ENCODE measurements at places on chromosomes 7 and 10.

- no peak for DNase-seq
Measured at GRCh38 chr10:33547976-33548375, 213.5 kb upstream of the NRP1 start.

GRCh38 chr10:61903221-61903927 lies 1.9 kb downstream of the ARID5B start:
- DNase-seq: peak; percentile 79

- DNase-seq: no peak
Measured at GRCh38 chr7:21616796-21617436, 74.1 kb downstream of the DNAH11 start.

- DNase-seq: no peak
Measured at GRCh38 chr10:62990126-62990525, 143.0 kb upstream of the NRBF2 start.

DNA sequence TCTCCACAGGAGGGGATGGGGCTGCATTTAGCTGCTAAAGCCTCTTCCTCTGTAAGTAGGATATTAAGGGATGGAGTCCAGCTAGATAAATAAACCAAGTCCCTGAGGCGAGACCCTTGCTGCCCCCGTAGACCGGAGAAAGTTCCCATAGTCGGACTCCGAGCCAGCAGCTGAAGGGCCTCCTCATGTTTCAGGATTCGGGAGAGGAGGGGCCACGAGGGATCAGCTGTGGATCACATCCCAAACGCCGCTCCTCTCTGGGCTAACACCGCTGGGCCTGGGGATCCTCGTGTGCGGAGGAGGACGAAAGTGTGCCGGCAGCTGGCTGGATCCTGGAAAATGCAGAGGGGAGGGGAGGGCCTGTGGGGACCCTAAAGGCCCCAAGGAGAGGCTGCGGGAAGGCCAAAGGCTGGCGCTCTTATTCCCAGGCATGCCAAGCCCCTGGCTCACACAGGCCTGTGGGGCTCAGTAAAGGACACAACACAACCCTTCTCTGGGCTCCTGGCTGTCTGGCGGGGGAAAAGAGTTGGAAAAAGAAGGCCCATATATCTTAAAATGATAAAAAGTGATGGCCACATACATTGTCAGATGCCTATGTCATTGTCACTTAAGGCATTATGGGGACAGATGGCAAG lies 82.5 kb upstream of the TMEM72 start:
- no peak for DNase-seq

DNA sequence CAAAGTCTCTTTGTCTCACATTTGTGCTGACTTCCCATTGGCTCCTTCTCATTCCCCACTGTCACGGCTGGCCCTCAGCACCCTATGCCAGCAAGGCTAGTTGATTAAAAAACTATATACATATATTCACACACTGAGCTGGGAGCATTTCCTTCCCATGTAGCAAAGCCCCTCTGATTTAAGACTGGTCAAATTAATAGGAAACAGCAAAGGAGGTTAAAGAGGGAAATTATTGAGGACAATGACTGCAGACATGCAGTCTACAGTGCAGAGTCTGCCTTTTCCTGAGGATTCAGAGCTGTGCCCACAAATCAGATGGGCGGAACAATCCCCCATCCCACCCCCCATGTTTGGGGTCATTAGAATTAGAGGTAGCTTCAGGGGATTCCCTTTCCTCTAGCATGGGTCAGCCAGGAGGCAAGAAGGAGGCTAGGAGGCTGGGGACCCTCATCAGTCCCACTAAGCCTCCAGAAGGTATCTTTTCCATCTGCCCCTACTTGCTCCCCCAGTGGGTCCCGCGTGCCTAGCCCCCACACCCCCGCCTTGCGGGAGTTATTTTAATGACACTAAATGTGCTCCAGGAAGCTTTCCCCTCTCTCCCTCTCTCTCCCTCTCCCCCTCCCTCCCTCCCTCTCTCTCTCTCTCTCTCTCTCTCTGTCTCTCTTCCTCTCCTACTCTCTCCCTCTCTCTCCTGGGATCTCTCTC lies 9.8 kb upstream of the DLX6 start:
- DNase-seq: peak; percentile 18

DNA sequence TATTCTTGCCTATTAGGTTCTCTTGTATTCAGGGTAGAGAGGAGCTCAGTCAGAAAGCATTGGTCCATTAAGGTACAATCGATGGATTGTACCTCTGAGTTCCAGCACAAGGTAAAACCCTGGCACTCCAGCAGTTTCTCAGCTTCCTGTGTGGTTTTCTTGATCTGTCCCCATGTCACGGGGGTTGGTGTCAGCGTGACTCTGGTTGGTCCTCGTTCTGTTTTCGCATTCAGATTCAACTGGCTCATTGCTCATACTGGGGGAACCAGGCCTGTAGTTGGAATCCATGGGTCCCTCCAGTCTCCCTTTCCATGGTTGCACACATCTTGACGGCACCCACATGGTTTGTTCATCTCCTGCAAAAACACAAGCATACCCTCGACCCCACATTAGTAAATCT lies 32.7 kb upstream of the RASGEF1A start:
- no peak for DNase-seq

DNA sequence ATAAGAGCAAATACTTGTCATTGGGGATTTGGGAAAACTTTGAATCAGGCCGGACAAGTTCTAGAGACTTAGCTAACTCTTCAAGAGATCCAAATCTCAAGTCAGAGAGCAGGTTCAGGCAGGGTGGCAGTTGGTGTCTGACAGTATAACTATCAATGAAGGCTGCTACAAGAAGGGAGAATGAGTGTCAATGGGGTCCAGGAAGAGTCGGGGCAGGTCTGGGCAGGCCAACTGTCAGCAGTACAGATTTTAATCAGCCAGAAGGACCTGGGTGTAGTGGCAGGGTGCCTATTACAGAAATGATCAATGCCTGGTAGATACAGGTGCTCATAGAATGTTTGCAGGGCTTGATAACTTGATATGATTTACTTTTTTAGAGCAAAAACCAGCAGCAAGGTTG lies 751.1 kb downstream of the GRM8 start:
- DNase-seq: no peak

GRCh38 chr7:131652934-131653333 lies 96.5 kb upstream of the PODXL start:
- DNase-seq: no peak

GRCh38 chr10:5045095-5045494 lies 41.4 kb upstream of the AKR1C2 start:
- DNase-seq: no peak

- no peak for DNase-seq
Measured at GRCh38 chr7:103771294-103771693, 218.2 kb downstream of the RELN start.

GRCh38 chr7:295155-296154 lies 5.5 kb downstream of the FOXL3 start:
- DNase-seq: no peak

- DNase-seq: no peak
Measured at GRCh38 chr7:47293884-47294555, 287.9 kb downstream of the TNS3 start.

DNA sequence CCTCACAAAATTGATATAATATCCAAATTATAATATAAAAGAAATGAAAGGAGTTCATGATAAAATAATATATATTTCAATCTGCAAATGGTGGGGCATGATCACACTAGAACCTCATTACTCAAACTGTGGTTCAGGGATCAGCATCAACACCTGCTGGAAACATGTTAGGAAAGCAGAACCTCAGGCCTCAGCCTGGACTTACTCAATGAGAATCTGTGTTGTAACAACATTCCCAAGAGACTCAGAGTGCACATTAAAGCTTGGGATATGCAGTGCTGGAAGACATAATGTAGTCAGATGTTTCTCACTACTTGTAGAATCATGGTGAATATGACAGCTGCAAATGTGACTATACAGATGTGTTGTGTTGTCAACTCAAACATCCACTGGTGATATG lies 81.7 kb upstream of the ITPRID1 start:
- no peak for DNase-seq

DNA sequence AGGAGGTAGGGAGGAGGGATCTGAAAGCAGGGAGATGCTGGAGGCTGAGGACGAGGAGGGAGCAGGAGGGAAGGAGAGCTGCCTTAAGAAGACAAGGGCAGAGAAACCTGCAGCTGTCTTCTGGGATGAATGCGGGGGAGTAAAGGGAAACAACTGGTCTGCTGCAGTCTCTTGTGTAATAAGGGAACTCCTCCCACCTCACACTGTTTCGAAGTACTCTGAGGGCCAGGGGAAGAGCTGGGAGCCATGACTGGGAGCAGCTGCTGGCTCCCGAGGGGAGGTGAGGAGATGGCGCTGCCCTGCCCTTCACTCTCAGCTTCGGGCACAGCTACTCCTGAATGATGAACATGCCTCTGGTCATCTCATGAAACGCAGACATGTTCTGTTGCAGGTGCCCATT lies 65.1 kb downstream of the CLEC2L start:
- no peak for DNase-seq

Data from HAP-1 (cell line).